GM12878 (cell line): ENCODE measurements at places on chromosomes 7 and 10. TPM values are rescaled to one million over a fixed set of nuclear protein-coding genes. Genes with fewer than 3 reads are reported as not detected.

Gene CRTAC1
- polyA plus RNA-seq: not detected in 2 replicates

- H3K27ac ChIP-seq: no peak overlapping the region
- H3K4me3 ChIP-seq: no peak overlapping the region
- H3K36me3 ChIP-seq: no peaks in the 10 kb centered on the region
- no peaks in the 10 kb centered on the region for H3K27me3 ChIP-seq
These were observed 104.6 kb downstream of the CALN1 start for GRCh38 chr7:72307566-72307965.

DNA sequence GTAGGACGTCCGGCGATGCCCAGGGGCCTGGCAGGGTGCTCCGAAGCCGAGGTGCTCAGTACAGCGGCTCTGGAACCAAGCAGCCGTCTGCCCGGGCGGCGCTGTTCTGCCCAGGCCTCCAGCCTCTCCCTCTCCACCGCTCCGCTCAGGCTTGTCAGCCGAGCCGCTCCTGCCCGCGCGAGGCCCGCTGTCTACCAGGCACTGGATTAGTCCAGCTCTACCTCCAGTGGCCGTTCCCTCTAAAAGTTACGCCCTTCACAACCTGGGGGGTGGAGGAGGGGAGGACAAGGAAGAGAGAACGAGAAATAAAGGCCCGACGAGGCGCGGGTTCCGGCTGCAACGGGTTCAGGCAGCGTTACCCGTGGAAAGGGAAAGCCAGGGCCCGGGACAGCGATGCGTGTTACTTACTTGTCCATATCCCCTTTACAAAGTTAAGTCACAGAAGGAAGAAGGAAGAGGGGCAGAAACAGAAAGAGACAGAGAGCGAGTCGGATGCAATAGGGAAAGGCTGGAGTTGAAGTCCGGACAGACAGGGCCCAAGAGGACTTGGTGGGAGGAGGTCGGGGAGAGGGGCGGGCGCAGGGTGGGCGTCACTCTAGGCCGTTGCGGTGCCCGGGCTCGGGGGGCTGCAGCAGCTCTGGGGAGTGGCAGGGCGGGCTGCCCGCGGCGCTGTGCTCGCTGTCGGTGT, 2.8 kb downstream of the SP8 start:
- no peak overlapping the region for H3K4me3 ChIP-seq
- H3K27me3 ChIP-seq: peaks cover 9% of the 10 kb centered on the region; the same call in 1 of the 2 replicates
- H3K4me1 ChIP-seq: no peaks in the 10 kb centered on the region
- no peaks in the 10 kb centered on the region for H3K36me3 ChIP-seq
- no peak overlapping the region for H3K27ac ChIP-seq
- DNase-seq: no peak

Gene HOXA5
- 0.16 TPM in 1 of 2 replicates, not detected in the other for polyA plus RNA-seq

Gene STEAP4
- polyA plus RNA-seq: not detected in 2 replicates

DNA sequence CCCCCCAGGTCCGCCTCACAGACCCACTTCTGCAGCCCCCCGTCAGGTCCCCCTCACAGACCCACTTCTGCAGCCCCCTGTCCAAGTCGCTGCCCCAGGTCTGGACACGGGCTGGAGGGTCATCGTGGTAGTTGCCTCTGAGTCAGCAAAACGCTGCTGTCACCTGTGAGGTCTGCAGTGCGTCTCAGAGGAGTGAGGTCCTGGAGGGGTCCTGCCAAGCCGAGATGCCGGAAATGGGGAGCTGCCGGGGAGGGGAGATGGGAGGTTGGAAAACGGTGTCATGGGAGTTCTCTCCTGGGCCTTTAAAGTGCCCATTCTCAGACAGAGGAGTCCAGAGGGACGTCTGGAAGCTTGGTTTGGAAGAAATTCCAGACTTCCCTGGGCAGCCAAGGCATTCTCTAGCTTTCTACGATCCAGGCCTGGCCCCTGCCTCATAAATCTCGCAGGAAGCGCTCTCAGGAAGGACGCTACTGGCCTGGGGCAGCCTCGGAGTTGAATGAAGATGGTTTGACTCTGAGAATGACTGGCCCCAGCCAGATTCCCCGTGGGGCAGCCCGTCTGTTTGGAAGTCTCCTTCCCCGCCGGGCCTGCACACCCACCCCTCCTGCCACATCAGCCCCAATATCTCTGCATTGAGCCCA, 38.7 kb downstream of the CALML3 start:
- no peak for DNase-seq
- no peak overlapping the region for H3K27ac ChIP-seq
- no peak overlapping the region for H3K4me3 ChIP-seq
- peaks cover 8% of the 10 kb centered on the region for H3K27me3 ChIP-seq

Gene NPFFR1
- polyA plus RNA-seq: not detected in 2 replicates
